Activated B cell treated with CpG ODN at 0.5 μM for 24 hours (primary cell): ENCODE measurements at places on chromosomes 16 and 17. TPM values are rescaled to one million over a fixed set of nuclear protein-coding genes. Genes with fewer than 3 reads are reported as not detected.

- peaks cover 41% of the 10 kb centered on the region for H3K36me3 ChIP-seq
- no peak for DNase-seq
- peak overlapping the region; percentile 97 for H3K27ac ChIP-seq
- no peaks in the 10 kb centered on the region for H3K27me3 ChIP-seq
Measured at GRCh38 chr17:16381496-16381820, 567 bp downstream of the UBB start.

GRCh38 chr16:64808474-64808873 lies 313.4 kb downstream of the CDH11 start:
- H3K27me3 ChIP-seq = no peaks in the 10 kb centered on the region
- no peaks in the 10 kb centered on the region for H3K4me1 ChIP-seq
- H3K27ac ChIP-seq = no peak overlapping the region
- DNase-seq = no peak

GRCh38 chr17:76085731-76086366 lies 6.9 kb downstream of the ZACN start:
- no peak for DNase-seq
- no peaks in the 10 kb centered on the region for H3K4me1 ChIP-seq
- H3K27me3 ChIP-seq = no peaks in the 10 kb centered on the region
- peaks cover 77% of the 10 kb centered on the region for H3K36me3 ChIP-seq

- no peaks in the 10 kb centered on the region for H3K27me3 ChIP-seq
- H3K27ac ChIP-seq = no peak overlapping the region
Measured at GRCh38 chr16:66936462-66936861, 1.1 kb downstream of the CES2 start.

DNA sequence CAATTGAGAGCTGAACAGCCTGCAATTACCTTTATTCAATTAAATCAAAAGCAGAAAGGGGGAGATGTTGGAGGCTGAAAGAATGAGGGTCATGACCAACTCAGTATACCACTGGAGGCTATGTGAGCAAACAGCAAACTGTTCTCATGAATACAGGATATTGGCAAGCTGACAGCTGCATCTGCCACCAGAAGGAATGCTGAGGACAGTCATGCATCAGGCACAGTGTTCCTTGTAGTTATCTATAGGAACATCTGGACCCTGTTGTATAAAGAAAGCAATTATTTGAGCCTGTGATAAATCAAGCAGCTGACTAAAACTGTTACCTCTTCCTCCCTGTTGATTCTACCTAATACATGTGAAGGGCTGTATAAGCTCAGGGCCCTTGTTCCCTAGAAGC lies 2064.6 kb downstream of the TP53TG3F start:
- H3K27me3 ChIP-seq = no peaks in the 10 kb centered on the region
- no peaks in the 10 kb centered on the region for H3K4me1 ChIP-seq
- no peak overlapping the region for H3K27ac ChIP-seq
- no peak overlapping the region for H3K4me3 ChIP-seq
- DNase-seq = no peak

- H3K4me1 ChIP-seq = peaks cover 16% of the 10 kb centered on the region
- no peak overlapping the region for H3K27ac ChIP-seq
- no peaks in the 10 kb centered on the region for H3K27me3 ChIP-seq
- no peak overlapping the region for H3K4me3 ChIP-seq
Measured at GRCh38 chr17:75695141-75695829, 26.0 kb upstream of the ITGB4 start.

SOCS1 gene
- 68.6 and 76.2 TPM in 2 replicates for total RNA-seq

- no peak overlapping the region for H3K4me3 ChIP-seq
- H3K27ac ChIP-seq = no peak overlapping the region
- no peaks in the 10 kb centered on the region for H3K36me3 ChIP-seq
- DNase-seq = no peak
- peaks cover 14% of the 10 kb centered on the region for H3K4me1 ChIP-seq
Measured at GRCh38 chr17:44381810-44382305, 7.6 kb downstream of the ITGA2B start.

DNA sequence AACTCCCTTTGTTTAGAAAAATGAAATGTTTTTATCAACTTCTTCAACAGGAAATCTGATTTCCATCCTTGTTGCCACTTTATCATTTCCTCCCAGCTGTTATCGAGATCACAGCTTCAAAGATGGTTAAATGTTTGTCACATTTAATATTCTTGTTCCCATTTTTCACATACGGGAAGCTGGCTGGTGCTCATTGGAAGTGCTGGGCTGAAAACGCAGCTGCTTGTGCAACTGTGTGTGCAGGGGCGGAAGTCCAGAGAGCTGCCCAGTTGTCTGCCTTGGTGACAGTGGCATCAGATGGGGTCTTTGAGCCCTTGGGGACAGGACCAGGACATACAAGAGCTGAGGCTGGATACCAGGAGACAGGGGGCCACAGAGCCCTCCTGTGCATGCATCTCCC lies 549.2 kb upstream of the CDH11 start:
- no peaks in the 10 kb centered on the region for H3K4me1 ChIP-seq
- H3K27ac ChIP-seq = no peak overlapping the region
- no peak overlapping the region for H3K4me3 ChIP-seq
- H3K27me3 ChIP-seq = no peaks in the 10 kb centered on the region

DNA sequence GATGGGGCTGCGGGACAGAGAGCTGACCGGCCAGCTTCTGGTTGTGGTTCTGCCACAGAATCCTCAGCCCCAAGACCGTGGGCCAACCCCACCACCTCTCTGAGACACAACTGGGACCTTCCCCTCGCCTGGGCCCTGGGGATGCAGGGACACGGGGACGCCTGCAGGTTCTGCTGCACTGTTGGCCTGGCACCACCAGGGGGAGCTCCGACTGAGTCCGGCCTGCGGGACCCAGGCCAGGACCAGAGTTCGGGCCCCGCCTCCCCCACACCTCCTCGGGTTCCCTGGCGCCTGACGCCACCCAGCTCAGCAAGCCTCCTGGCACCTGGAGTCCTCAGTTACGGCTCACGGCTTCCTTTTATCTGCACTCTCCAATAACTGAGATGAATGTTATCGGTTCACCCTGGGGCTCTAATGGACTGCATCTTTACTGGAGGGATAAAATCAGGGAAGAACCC lies 27.3 kb downstream of the TBC1D16 start:
- no peak overlapping the region for H3K4me3 ChIP-seq
- no peaks in the 10 kb centered on the region for H3K36me3 ChIP-seq
- H3K27me3 ChIP-seq = no peaks in the 10 kb centered on the region
- H3K4me1 ChIP-seq = peaks cover 5% of the 10 kb centered on the region

GRCh38 chr17:32479074-32479617 lies 7.6 kb upstream of the CDK5R1 start:
- no peak for DNase-seq
- no peak overlapping the region for H3K4me3 ChIP-seq
- peaks cover 80% of the 10 kb centered on the region for H3K36me3 ChIP-seq
- H3K27me3 ChIP-seq = no peaks in the 10 kb centered on the region
- peak overlapping the region; percentile 46 for H3K27ac ChIP-seq

TEKT5 gene
- not detected in 2 replicates for total RNA-seq
